ENCODE measurements at places on chromosomes 13 and 19.

- peak; percentile 90 for DNase-seq
Measured at GRCh38 chr19:11481534-11482383, 913 bp upstream of the ELAVL3 start.

GRCh38 chr13:88376760-88377388 lies 705.7 kb downstream of the SLITRK5 start:
- no peak for DNase-seq

- DNase-seq, result no peak
Measured at GRCh38 chr13:33138441-33138840, 122.2 kb downstream of the KL start.

DNA sequence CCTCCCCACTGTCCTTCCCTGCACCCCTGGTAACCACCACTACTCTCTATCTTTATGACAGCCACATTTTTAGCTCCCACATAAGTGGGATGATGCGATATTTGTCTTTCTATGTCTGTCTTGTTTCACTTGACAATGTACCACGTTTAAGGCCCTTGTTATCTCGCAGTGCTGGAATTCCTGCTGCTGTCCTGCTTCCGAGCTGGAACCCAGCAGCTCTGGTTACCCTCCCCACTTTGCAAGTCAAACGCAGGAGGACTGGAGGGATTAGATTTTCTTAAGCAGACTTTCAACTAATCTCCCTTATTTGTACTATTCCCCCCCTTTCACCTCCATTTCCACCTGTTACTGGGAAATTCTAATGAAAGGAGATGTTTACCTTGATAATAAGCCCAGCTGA lies 59.1 kb upstream of the PDX1 start:
- DNase-seq, result no peak

GRCh38 chr19:6610934-6611852 lies 20.2 kb upstream of the CD70 start:
- DNase-seq, result no peak

DNA sequence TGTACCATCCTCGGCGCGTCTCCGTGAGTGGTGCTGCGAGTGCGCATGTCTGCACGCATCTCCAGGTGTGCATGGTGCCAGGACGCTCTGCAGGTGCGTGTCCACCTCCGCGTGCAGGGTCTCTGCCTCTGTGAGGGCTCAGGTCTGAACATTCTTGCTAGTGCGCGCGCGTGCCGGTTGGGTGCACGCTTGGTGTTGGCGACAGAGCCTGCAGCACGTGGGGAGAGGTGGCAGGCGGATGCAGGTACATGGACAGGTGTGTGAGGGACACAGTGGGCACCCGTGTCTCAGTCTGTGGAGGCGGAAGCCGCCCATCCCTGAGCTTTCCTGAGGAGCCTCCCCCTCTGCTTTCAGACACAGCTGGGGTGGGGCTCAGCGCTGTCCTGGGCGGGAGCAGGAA lies 4.9 kb upstream of the OR10H2 start:
- DNase-seq, result no peak

DNA sequence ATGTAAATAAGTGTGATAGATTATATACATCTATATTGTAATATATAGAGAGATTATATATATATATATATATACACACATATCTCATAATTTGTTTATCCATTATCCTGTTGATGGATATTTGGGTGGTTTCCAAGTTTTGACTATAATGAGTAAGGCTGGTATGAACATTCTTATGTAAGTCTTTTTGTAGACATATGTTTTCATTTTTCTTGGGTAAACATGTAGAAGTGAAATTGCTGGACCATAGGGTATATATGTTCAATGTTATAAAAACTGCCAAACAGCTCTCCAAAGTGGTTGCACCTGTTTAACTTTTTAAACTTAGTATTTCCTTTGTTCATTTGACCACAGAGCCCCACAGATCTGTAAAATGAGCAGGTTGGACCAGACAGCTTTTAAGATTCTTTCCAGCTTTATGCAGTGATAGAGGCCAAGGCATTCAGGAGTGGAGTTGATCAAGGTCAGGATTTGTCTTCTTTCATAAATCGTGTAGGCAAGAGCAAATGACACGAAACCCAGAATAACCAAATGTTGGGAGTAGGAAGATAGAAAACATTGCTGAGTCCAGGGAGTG lies 21.7 kb upstream of the KATNAL1 start:
- DNase-seq, result no peak

DNA sequence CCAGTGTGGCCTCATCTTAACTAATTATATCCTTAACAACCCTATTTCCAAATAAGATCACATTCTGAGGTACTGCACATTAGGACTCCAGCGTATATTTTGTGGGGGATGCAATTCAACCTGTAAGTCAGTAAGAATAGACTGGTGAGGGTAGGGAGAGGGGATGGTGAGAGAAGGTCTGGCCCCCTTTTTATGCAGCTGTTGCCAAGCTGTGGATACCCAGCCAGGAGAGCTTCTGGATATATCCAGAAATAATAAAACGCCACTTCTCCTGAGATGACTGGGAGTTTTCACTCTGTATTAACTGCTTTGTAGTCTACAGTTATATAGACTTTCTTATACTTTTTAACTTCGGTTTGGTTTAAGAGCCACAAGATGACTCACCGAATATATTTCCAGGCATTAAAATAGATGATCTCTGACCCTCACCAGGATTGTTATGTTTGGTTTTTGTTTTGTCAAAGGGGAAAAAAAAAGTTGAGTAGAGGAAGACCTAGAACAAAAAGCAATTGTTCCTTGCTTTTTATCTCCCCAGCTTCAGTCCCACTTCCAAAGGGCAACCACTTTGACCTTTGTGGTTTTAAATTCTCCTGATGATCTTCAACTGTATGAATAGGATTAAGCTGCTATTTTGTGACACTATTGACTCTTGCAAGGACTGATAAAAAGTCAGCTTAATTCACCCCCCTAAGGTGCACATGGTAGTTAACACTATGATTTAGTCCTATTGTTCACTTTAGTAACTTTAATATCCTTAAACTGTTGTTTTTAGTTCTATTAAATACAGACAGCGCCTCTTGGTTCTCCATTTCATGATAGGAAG lies 3.1 kb upstream of the NEK3 start:
- no peak for DNase-seq

GRCh38 chr13:37141011-37141410 lies 35.5 kb upstream of the CSNK1A1L start:
- no peak for DNase-seq

DNA sequence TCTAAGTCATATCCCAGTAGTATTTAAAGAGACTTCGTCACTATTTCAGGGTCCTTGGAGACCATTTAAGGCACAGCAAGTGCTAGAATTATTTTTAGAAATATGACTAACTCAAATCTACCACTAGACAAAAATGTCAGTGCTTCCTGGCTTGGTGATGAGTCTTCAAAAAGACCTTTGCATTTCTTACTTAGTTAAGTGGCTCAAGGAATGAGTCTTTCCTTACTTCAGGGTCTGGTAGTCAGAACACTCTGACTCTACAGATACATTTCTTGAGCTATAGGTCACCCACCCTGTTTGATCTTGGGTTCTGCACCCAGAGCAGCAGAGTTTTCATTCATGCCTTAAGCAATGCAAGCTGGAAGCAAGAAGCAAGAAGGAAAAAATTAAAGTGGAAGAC lies 191.0 kb upstream of the HTR2A start:
- DNase-seq, result no peak

- no peak for DNase-seq
Measured at GRCh38 chr13:84137292-84137691, 255.0 kb upstream of the SLITRK1 start.

DNA sequence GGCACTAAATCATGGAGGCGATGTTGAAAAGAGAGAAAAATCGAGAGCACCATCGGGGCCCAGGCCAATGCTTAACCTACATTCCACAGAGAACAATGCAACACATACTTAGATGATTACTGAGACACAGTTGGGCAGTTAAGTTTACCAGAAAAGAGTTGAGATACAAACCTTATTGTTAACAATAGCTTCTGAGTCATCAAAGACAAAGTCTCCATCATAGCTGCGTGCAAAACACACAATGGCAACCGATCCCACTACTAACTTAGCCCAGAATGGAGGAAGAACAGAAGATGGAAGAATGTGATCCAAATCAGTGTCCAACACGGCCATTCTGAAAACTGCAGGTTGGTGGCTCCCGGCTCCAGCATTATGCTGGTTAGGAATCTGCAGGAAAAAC lies 6.2 kb downstream of the TMTC4 start:
- no peak for DNase-seq

GRCh38 chr13:26551255-26551860 lies 6.1 kb upstream of the WASF3 start:
- no peak for DNase-seq

DNA sequence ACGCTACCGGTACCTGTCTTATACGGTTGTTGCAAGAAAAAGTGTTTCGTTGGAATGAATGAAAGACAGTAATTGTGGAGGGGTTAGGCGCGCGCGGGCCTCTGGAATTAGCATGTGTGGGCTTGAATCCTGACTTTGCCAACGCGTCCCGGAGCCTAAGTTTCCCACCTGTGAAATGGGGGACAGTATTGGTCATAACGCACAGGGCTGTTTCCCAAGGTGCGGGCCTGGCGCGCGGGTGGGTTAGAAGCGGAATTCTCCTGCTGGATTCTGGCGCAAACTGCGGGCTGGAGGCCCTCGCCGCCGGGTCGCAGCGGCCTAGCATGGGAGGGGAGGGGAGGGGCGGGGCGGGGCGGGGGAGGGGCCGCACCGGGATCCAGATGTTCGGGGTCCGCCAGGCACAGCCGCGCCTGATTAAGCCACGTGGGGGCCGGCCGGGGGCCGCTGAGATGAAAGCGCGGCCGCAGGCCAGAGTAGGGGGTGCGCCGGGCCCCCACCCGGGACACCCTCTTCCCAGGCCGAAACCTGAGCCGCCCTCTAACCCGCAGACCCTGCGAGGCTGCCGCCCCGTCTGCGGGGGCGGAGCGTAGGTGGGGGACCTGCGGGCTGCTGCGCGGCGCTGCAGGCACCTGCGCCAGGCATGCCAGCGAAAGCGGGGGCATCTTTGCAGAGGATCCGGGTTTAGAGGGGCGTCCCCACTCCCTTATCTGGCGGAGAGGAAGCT lies 1.2 kb upstream of the TMEM59L start:
- no peak for DNase-seq

DNA sequence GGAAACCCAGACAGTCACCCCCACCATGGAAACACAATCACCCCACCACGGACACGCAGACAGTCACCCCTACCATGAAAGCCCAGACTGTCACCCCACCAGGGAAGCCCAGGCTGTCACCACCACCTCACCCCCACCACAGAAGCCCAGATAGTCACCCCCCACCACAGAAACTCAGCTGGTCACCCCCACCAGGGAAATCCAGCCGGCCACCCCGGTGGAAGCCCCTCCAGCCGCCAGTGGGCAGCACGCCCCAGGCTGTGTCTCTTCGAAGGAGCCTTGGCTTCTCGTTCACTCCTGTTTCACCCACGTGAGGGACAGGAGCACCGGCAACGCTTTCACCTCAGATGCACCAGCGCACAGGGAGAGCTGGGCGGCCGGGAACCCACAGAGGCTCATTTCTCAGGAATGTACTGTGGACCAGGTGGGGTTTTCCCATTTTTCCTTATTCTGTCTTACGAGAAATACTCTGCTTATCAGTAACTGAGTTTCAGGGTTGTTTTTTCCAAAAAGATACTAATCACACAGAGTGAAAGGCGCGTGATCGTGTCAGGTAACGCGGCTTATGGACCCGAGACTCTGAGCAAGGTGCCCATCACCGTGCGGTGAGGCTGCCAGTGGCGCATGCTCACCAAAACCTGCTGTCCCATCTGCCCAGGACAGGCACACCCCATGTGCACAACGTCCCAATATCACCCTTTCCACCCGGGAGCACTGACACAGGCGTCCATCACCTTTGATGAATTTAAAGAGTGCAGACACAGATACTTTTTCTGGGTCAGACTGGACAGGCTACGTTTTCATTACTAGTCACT lies 28.0 kb downstream of the CARS2 start:
- DNase-seq, result no peak

DNA sequence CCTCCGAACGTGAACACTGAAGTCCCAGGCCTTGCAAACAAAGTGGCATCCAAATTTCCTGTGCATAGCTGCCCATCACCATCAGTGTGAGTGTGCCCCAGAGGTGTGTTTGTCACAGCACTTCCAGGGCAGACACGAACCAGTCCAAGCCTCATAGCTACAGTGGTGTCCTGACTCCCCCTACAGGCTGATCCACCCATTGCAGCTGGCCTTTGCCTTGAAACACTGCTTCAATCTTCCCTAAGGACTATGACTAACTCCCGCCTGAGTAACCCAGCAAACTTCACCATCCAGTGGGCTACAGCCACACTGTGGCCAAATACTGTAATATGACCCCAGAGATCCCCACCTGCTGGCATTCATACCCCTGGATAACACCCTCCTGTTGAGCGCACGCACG lies 3.9 kb downstream of the ZNF266 start:
- DNase-seq, result peak; percentile 53

GRCh38 chr19:8210421-8211101 lies 1.4 kb downstream of the CERS4 start:
- DNase-seq, result peak; percentile 83

- no peak for DNase-seq
Measured at GRCh38 chr13:98199480-98199879, 22.4 kb upstream of the RNF113B start.

DNA sequence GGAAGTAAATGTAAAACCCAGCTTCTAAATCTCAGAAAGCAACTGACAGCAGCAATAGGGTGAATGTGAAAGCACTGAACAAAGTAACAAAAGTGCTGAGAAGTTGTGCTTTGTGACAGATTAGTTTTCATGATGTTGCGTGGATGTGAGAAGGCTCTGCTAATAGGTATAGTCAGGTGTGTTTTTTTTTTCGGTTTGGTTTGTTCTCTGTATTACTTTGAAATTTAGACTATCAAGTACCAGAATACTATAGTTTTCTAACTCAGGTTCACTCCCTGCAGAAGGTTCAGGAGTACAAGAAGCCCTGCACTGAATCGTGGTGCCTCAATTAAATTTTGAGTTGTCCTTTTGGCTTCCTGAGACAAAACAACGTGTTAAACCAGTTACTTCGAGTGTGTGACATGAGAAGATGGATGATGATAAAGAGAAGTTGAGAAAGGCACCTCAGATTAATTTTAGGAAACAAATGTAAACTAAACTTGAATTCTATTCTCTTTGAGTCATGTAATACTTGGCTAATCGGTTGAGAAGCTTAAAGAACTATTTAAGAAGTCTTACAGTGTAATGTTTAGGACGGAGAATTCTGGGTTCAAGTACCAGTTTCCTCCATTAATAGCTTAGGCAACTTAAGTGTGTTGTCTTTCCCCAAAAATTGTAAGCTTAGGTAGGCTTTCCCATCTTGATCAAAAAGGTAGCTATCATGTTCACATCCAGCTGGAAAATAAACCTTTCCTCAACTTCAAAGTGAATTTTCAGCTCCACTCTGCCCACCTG lies 10.3 kb downstream of the MIR17HG start:
- DNase-seq, result no peak

GRCh38 chr13:35789335-35790165 lies 313.1 kb upstream of the MAB21L1 start:
- peak; percentile 6 for DNase-seq
